GM12892 (cell line): ENCODE measurements at places on chromosomes 1 and 21.

- DNase-seq = no peak
These were observed 40.4 kb upstream of the PIGC start for GRCh38 chr1:172484252-172484651.

GRCh38 chr1:234925440-234926263, 203.0 kb downstream of the TOMM20 start:
- no peak for DNase-seq

GRCh38 chr21:31946231-31946630, 73.4 kb downstream of the HUNK start:
- DNase-seq = no peak

DNA sequence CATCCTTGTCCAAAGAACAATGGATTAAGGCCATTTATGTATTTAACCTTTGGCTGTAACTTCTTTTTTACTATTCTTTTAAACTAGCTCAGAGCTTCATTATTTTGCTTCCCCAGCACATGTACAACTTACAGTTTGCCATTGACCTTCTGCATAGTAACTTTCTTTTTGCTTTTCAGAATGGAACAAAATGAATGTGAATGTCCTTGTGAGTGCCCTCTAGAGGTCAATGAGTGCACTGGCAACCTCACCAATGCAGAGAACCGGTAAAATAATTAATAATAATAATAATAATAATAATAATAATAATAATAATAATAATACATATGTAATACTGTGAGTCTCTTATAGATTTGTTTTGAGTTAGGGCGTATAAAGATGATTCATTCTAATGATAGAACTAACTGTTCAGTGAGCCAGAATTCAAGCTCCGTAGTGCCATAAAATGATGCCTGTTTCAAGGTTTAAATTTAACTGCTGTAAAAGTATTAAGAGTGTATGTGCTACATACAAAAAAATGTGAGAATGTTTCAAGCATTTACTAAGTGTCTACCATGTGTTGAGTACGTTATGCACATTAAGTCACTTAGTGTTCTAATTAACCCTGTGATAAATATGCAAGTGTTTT, 69.0 kb upstream of the RAVER2 start:
- DNase-seq = no peak

- no peak for DNase-seq
These were observed 433 bp downstream of the TIMM17A start for GRCh38 chr1:201955729-201956143.

DNA sequence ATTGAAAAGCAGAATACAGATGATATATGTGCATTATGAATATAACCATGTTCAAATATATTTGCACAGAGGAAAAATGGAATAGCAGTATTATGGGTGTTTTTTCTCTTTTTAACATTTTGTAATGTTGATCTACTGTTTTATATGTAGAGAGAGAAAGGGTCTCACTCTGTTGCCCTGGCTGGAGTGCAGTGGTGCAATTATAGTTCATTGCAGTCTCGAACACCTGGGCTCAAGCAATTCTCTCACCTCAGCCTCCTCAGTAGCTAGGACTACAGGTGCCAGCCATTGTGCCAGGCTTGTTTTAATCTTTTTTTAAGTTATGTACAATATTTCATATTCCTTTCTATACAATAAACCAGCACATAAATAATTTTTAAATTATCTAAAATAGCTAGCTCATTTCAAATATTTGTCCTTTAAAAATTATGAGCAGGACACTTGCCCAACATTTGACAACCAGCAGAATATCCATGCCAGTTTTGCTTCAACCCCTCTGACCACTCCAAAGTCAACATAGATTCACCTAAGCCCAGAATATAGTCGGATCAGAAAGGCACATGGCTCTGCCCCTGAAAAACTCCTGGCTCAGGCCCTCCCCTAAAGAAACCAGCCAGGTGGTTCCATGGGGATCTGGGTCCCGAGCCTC, 29.8 kb downstream of the ZNF281 start:
- no peak for DNase-seq

- DNase-seq = no peak
These were observed 436.8 kb upstream of the NR5A2 start for GRCh38 chr1:199590708-199591107.

- DNase-seq = peak; percentile 86
These were observed 25.0 kb upstream of the LAPTM5 start for GRCh38 chr1:30782361-30783255.

DNA sequence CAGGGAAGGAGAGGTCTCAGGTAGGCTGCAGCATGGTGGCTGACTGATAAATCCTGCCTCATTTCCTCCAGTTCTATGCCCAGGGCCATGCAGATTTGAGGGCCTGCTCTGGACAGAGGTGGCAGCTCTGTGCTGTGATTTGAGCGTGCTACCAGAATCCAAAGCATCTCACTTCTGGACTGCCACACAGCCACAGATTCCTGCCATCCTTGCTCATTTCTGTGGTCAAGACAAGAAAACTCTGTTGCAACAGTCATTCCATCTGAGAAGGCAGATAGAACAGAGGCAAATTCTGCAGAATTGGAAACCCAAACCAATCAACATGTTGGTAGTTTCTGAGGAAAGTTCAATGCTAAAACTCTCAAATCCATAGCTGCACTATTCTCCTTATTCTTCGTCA, 102.8 kb upstream of the GALNT2 start:
- DNase-seq = no peak

- no peak for DNase-seq
These were observed 113.4 kb downstream of the DISP1 start for GRCh38 chr1:222928212-222928611.

- DNase-seq = peak; percentile 57
These were observed 14.1 kb upstream of the TNR start for GRCh38 chr1:175757381-175758015.

DNA sequence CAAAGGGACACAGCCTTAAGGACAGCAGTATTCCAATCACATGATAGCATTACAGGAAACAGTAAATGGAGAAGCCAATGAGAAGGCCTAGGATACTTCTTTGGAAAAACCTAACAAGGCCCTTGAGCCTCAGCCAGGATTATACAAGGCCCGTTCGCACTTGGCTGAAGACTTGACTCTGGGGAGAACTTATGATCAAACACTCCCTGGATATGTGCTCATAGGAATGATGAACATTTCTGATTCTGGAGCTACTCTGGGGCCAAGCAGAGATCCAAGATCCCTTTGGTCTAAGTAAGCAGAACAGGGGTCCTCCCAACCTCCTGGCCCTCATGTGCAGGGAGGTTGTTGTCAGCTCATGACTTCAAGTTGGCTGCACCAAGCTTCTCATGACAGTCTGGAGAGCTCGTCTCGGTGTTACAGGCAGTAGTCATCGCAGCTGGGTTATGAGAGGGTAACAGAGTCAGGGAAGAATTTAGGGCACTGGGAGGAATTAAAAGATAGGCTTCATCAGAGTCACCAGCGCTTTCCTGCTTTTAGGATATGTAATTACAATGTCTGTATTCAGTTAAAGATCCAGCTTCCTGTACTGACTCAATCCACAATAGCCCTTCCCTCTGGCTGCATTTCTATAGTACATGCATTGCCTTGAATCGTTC, 92.5 kb upstream of the IRF2BP2 start:
- DNase-seq = no peak

GRCh38 chr1:958823-959730, at the start of gene NOC2L:
TSS of gene NOC2L (minus strand) at chr1:959256. CDS start at chr1:959240, 16 bp downstream.
- DNase-seq = peak; percentile 94

DNA sequence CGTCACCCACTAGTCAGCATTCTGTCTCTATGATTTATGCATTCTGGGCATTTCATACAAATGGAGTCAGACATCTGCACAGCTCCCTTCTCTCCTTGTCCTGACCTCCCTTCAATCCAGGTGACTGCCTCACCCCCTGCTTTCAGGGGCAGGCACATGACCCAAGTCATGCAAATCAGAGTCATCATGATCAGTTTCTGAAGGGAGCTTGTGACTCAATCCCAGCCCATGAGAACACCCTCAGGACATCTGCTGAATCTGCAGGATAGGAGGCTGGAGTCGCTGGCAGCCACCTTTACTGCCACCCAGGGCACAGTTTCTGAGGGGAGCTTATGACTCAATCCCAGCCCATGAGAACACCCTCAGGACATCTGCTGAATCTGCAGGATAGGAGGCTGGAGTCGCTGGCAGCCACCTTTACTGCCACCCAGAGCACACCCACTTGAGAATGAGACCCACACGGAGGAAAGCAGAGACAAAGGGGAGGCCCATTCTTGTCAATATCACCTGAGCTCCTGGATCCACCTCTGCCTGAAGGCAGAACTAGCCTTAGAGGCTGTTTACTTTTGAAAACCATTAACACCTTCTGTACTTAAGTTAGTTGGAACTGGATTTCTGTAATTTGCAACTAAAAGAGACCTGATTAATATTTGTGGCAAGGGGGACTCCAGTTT, 62.3 kb upstream of the SLC25A33 start:
- DNase-seq = no peak

DNA sequence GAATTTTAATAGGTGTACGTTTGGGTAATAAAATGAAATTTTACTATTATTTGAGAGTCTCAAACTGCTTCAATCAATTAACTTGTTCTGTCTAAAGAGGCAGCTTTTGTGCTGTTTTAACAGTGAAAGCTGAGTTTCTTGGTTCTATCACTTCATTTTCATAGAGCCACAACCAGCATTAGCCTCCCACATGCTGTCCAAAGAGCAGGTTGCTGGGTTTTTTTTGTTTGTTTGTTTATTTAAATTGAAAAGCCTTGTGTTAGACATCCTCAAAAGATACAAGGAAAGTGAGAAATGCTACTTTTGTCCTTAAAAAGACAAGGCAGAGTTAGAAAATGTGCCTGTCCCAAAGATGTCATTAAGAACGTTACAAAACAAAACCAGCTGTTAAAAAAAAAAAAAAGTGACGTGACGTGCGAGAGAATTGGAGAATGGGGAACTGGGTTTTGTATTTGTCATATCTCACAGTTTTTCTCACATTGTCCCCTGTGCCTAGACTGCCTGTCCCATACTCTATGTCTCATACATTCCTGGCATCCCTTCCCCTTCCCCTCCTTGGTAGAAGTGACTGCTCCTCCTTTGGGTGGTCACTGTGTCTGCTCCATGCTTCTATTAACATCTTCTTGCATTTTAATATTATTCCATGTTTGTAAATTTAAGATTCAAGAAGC, 63.1 kb upstream of the CD34 start:
- DNase-seq = no peak

GRCh38 chr1:53485478-53486394, 26.5 kb downstream of the DMRTB1 start:
- peak; percentile 78 for DNase-seq

DNA sequence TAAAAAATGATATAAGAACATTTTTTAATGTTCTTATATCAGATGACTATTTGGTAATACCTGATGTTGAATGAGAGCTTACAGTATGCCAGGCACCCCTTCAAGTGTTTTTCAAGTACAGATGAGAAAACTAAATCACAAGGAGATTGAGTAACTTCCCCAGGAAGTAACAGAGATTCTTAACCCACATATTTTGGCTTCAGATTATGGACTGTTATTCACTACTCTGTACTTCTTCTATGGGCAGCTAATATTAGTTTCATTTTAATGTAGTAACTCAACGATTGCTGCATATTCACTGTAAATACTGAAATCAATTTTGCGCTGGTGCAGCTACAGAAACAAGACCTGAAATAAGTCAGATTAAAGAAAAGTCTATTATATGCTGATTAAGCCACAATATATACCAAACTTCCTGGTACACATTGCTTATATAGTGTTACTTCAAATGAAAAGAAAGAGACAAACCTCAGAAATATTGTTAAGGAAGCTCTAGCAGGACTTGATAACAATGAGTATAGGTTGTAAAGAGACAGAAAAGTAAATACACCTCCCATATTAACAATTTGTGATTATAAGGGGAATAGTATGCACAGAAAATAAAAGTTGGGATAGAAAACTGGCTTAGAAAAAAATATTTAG, 19.7 kb downstream of the DPYD start:
- no peak for DNase-seq

DNA sequence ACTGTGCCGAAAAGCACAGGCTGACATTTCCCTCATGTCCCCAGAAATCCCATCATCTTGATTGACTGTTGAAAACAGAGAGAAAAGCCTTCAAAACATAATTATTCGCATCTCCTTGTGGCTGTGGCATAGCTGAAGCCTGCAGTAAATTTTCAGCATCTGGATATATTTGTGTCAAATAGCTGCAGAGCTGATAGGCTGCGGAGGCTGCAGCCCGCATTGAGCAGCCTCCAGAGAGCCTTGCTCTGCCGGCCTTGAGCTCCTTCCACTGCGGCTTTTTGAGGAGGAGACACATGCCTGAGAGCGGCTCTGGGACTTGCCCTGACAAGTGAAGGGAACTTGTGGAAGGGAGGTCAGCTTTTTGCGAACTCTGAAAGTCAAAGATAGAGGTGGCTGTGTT, 144.7 kb downstream of the RYR2 start:
- DNase-seq = no peak

- DNase-seq = no peak
These were observed 19.3 kb upstream of the GRHL3 start for GRCh38 chr1:24299901-24300300.

GRCh38 chr1:38370716-38371504, 324.3 kb upstream of the POU3F1 start:
- no peak for DNase-seq

DNA sequence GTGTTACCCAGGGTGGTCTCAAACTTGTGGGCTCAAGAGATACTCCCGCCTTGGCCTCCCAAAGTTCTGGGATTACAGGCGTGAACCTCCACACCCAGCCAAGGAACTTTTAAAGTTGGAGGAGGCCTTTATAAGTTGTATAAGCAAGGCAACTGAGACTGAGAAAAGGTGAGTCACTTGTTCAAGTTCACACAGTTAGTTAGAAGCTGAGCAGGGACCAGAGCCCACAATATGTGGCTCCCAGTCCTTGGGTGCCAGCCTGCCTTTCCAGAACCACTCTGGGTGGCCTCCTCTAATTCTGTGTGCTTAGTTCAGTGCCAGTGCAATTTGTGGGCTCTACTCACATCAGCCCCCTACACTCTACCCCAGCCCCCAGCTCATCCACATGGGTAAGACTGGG, 3.7 kb downstream of the RAB25 start:
- no peak for DNase-seq

- no peak for DNase-seq
These were observed 297.6 kb downstream of the HHAT start for GRCh38 chr1:210626341-210626740.

- no peak for DNase-seq
These were observed 625.8 kb upstream of the ADGRL2 start for GRCh38 chr1:81174811-81175476.
